Hepatocyte (in vitro differentiated cells): ENCODE measurements at places on chromosomes 2 and 18. TPM values are rescaled to one million over a fixed set of nuclear protein-coding genes. Genes with fewer than 3 reads are reported as not detected.

GRCh38 chr18:61690418-61691138 lies 202.2 kb downstream of the RNF152 start:
- no peak for DNase-seq

DNA sequence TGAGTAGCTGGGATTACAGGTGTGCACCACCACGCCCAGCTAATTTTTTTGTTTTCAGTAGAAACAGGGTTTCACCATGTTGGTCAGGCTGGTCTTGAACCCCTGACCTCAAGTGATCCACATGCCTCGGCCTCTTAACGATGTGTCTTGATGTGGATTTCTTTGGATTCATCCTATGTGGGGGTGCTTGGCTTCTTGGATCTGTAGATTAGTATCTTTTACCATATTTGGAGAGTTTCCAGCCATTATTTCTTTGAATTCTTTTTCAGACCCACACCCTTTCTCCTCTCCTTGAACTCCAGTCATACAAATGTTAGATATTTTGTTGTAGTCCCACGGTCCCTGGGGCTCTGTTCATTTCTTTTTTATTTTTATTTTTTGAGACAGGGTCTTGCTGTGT lies 6.8 kb upstream of the TOGARAM2 start:
- no peak for DNase-seq

- DNase-seq = no peak
Observed at GRCh38 chr2:118589721-118590120, 257.7 kb downstream of the EN1 start.

DNA sequence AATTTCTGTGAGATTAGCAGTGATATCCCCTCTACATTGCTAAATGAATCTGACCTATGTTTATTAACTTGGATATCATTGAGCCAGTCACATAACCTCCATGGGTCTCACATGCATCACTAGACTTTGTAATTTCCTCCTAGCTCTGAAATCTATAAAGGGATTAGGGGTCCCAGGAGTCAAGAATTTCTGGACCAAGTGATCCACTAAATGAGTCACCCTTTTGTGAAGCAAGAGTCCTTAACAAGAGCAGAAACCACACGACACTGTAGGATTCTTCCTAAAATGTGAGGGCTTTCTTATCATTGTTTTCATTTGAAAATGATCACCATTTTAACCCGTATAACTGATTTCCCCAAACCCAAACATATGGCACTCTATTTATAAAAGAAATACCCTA lies 90.3 kb downstream of the DHRS9 start:
- no peak for DNase-seq

- no peak for DNase-seq
Observed at GRCh38 chr18:77045677-77046076, 86.9 kb downstream of the MBP start.

GRCh38 chr2:138475277-138475776 lies 26.2 kb upstream of the SPOPL start:
- DNase-seq = no peak

DNA sequence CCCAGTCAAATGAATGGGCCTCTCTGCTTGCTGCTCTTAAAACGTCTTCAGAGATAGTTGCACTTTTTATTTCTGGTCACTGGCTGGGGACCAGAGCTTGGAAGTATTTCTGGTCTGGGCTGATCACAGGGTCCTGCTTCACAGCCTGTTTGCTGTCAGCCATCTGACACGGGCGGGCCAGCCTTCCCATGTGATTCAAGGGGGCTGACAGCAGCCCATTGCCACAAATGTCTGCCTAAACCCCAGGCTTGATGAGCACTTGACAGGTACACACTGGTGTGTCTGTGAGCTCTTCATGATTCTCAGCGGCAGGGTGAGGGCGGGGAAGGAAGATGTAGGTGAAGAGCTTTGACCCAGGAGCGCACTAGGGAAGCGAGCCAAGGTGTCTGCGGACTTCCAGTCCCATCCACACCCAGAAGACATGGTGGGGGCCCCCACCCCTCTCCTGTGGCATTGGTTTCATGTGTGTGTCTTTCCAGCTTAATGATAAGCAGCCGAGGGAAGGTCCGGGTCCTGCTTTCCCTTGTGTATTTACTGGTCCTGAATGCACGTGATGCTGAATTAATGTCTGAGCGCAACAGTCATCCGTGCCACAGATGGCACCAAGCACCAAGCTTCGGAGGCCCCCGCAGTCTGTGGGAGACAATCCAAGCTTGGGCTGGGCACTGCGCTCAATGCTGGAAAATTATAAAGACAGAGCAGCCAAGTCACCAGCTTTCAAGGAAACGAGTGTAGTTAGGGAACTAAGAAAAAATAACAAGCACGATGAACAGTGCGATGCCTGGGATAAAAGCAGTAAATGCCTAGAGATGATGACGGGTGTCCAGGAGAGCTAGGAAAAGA lies 73.3 kb downstream of the SH3BP4 start:
- no peak for DNase-seq

The SLC9A4 gene
- 0.80 and 1.8 TPM in 2 replicates for total RNA-seq

The ASTL gene
- total RNA-seq = not detected in 2 replicates
